ENCODE measurements at places on chromosomes 7 and 10. TPM values are rescaled to one million over a fixed set of nuclear protein-coding genes. Genes with fewer than 3 reads are reported as not detected.

Gene HDAC9
- 1.4 TPM for total RNA-seq

Gene CNNM1
- not detected for total RNA-seq

Gene GPR141
- total RNA-seq: not detected

Gene CRTAC1
- not detected for total RNA-seq

Gene PLEKHS1
- total RNA-seq: 6.1 TPM

Gene OPN1SW
- not detected for total RNA-seq

Gene PSPH
- 53.2 TPM for total RNA-seq

Gene TFEC
- total RNA-seq: 0.47 TPM

Gene POMZP3
- total RNA-seq: 16.2 TPM

Gene ATOH7
- total RNA-seq: not detected

Gene PRSS1
- not detected for total RNA-seq

Gene CAV1
- total RNA-seq: 23.7 TPM

Gene PAOX
- not detected for total RNA-seq

Gene MBL2
- not detected for total RNA-seq

Gene HOXA6
- total RNA-seq: 3.8 TPM

Gene GLI3
- 8.9 TPM for total RNA-seq

Gene MTERF1
- total RNA-seq: 19.9 TPM

Gene RET
- total RNA-seq: not detected

Gene NME8
- not detected for total RNA-seq

Gene TIAL1
- total RNA-seq: 78.8 TPM

Gene SNX10
- not detected for total RNA-seq

Gene PRSS37
- not detected for total RNA-seq

Gene CHCHD3
- 192 TPM for total RNA-seq

Gene AQP1
- total RNA-seq: 31.4 TPM

Gene GRM3
- total RNA-seq: not detected

Gene LARP4B
- 29.4 TPM for total RNA-seq

Gene MAP3K8
- total RNA-seq: 1.2 TPM

Gene SPDYE11
- total RNA-seq: not detected

Gene MYH16
- not detected for total RNA-seq

Gene MINDY4
- not detected for total RNA-seq

Gene SLC35G1
- total RNA-seq: 9.1 TPM

Gene TAS2R5
- 0.18 TPM for total RNA-seq

Gene SEC31B
- 4.6 TPM for total RNA-seq

Gene WNT16
- 0.06 TPM for total RNA-seq

Gene FAM237B
- total RNA-seq: not detected

Gene CDH23
- total RNA-seq: 0.18 TPM

Gene CYP2C18
- total RNA-seq: not detected

Gene LIPF
- not detected for total RNA-seq

Gene PVRIG
- not detected for total RNA-seq

Gene COL17A1
- total RNA-seq: not detected

Gene GPR26
- not detected for total RNA-seq

Gene CNTNAP2
- total RNA-seq: 0.05 TPM

Gene VPS41
- 37.4 TPM for total RNA-seq

Gene NRCAM
- 30.8 TPM for total RNA-seq

Gene VWDE
- not detected for total RNA-seq

Gene FAM180A
- total RNA-seq: not detected

Gene LRRC17
- 71.2 TPM for total RNA-seq

Gene CYP26C1
- not detected for total RNA-seq

Gene RAPGEF5
- 0.03 TPM for total RNA-seq

Gene CYP2E1
- 0.03 TPM for total RNA-seq

Gene ASB4
- total RNA-seq: 0.08 TPM

Gene NEUROG3
- total RNA-seq: not detected

Measured in SJCRH30 (cell line).